ENCODE measurements at places on chromosomes 16 and 17.

- no peak for DNase-seq
Measured at GRCh38 chr16:86789621-86790051, 211.3 kb downstream of the FOXL1 start.

- no peak for DNase-seq
Measured at GRCh38 chr16:69399361-69399760, 13.6 kb upstream of the TERF2 start.

DNA sequence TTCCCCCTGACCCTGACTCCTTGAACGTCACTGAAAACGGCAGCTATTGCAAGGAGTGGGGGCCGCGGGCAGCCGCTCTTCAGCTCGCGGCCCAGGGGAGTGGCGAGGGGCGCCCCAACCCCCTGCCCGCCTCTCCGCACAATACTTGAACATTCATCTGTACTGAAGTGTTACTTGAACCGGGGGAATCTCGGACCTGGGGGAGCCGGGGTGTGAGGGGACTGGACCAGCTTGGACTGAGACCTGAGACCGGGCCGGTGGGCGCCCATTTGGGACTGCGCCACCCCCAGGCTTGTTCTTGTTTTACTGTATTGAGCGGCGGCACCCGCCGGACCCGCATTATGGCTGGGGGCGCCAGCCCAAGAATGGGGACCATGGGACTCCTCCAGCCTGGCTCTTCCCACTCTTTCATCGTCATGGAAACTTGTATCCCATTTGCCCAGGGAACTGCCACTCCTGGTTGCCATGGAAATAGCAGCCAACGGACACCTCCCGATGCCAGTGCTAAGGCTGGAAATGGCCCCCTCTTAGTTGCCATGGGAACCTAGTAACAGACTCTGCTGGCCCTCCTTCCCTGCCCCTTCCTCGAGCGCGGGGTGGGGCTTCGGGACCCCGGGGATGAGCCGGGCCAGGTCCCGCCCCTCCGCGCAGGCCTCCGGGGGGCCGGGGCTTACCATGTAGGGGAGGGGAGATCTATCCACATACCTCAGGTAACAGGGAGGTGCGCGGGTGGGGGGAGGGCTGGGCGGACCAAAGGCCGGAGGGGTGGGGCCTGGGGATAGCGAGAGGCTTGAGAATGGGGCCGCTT, 805 bp upstream of the ORAI3 start:
- DNase-seq: peak; percentile 94

DNA sequence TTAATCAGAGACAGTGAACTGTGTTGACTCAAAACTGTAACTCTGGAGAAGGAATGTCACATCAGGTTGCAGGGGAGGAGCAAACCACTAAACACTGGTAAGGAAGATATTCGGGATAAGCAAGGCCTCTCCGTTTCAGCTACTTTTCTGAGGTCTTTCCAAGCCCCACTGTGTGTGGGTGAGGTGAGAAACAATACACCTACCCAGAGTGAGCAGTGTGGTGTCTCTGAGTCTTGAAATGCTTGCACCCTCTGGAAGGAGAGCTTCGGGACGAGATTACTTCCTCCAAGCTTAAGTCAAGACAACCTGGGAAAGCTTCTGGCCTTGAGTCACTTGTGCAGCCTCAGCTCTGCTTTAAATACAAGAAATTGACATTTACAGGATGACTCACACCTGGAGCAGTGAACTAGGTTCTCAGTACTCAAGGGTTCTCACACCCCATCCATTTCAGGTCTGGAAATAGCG, 2.5 kb upstream of the MAP3K14 start:
- no peak for DNase-seq

- no peak for DNase-seq
Measured at GRCh38 chr17:62596662-62597061, 30.8 kb upstream of the MRC2 start.

DNA sequence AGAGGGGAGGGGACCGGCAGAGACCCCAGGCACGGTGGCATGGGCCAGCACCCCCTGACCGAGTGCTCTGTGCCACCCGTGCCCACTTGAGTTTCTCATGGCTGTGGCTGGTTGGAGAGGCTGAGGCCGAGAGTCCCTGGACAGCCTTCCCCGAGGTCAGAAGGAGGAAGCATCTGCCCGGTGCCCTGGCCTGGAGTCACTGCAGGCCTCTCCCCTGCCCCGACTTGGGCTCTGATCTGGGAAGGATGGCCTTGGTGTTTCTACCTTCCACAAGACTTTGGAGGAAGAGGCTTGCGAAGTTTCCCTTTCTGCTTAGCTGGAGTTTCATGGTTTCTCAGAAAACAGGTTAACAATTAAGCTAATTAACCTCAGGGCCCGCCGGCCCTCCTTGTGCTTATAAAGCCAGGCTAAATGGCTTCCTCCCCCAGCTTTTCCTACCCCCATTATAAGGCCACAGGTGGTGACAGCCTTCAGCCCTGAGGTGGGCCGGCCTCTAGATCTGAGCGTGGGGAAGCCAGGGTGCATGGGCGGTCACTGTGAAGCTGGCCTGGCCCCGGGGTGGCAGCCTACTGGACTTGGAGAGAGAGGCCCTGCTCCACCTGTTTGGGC, 17.3 kb downstream of the LLGL2 start:
- no peak for DNase-seq

- no peak for DNase-seq
Measured at GRCh38 chr17:82489851-82490511, 29.6 kb upstream of the FOXK2 start.
